ENCODE measurements at places on chromosomes 1 and 21.

GRCh38 chr1:238052496-238053266 is 162.0 kb upstream of the ZP4 start:
- DNase-seq: no peak

GRCh38 chr1:29176576-29176975 is 5.1 kb downstream of the SRSF4 start:
- no peak for DNase-seq

DNA sequence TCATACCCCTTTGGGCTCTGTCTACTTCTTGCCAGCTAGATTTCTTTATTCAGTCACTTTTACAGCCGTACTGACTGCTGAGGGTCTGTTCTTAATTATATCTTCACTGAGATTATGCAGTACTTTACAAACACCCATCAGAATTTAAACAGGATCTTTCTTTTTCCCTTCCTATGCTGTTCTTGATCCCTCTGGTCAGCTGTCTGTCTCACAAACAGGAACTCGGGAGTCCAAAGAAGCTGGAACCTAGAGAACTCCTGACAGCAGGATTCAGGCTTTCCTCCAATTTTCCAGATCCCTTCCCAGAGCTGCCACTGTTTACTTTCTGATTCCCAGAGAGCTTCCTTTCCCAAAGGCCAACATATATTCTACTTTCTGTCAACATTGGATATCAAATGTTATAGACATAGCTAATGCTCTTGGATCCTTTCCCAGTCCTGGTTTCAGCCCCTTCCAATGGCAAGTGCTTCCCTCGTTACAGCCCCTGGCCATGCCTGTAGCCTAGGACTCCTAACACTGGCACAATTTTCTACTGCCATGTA is 59.5 kb downstream of the ATP2B4 start:
- DNase-seq: peak; percentile 94

DNA sequence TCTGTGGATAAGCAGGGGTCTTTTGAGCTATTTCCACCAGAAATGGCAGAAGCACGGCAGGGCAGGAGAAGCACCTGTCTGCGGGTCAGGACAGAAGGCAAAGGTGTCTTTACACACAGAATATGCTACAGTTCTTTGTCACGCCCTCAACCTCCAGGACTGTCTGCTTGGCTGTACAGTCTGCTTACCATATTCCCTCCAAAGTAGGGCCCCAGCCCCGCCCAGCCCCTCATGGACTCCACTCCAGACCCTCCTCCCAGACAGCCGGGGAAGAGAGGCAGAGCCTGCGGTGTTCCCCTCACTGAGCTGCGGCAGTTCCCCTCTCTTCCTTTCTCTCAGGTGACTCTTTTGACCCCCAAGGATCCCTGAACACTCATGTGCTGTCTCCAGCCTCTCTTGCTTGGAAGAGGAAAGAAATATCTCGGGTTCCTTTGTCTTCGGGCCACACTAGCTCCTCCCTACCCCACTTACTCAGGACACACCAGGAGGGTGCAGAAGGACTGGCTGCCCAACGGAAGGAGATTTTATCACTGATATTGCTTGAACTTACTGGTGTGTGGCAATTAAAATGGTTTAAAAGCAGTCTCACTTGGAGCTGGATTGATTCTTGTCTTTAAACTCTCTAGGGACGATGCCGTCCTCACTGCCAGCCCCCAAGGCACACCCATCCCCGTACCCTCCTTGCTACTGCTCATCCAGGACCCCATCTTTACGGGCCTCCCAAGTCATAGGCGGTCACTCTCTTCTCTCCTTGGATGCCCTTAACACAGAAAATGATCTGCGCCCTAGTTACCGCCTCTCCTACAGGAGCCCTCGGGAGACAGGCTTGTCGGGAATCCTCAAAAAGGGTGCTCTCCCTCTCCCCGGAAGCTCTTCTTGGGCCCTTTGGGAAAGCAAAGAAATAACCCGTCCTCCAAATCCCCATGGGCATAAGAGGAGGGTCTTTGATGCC is 169.7 kb downstream of the TOMM20 start:
- no peak for DNase-seq

DNA sequence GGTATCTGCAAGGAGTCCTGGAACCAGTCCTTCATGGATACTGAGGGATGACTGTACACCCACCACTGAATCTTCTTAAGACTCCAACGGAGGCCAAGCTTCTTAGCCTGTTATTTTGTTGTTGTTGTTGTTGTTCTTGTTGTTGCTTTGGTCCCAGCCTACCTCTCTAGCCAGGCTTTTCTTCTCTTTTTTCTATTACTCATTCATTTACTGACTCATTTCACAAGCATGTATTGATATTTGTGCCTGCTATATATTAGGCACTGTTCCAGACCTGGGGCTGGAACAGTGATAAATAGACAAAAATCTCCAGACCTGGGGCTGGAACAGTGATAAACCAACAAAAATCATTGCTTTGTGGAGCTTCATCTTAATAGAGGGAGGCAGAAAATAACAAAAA is 20.4 kb downstream of the CENPF start:
- no peak for DNase-seq

- no peak for DNase-seq
Measured at GRCh38 chr1:205668951-205669340, 11.4 kb downstream of the SLC45A3 start.

DNA sequence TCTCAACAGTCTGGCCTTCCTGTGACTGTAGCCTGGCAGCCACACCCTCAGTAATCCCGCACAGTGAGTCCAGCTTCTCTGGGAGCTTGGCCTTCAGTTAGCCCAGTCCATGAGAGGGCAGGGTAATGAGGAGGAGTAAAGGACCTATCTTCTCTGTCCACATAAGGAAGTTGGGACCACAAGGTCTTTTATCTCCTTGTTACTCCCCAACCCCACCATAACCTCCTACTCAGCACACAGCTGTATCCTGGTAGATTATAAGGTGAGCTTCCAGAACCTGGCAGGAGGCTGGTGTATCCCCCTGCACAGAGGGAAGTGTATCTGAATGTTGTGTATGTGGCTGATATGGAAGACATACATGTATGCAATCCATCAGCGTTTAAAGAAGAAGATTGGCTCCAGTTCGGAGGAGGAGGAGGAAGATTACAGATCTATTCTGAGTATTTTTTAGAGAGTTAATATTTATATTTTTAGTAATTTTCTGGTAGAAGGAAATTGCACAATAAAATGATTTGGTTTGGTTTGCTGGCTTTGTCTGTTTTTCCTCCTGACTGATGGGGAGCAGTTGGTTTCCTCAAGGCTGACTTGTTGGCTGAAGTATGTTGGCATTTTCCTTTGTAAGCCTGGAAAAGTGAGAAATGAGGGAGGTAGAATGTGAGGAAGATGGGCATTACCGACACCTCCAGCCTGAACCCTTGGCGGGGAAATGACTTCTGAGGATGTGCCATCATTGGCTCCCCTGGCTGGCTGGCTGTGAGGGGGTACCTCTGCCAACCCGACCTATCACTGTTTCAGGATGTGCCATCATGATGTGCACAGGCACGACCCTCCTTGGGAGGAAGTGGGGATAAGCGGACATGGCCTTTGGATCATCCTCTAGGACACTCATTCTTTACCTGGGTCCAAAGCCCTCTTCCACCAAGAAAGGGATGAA is 5.0 kb downstream of the C1orf226 start:
- no peak for DNase-seq

DNA sequence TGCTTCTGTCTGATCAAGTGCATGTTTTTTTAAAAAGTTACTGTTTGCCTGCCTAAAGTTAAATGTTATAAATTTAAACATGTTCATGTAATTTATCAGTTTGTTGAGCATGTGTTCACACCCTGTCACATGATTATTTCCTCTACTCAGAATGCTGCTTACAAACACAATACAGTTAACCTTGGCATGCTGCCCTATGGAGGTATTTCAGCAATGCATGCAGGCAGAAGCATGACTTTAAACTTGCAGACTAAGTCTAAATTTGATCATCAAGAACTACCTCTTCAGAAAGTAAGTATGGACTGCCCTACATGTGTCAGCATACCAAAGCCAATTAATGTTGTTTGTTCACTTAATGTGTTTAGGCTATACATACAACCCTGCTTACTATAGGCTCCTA is 161.6 kb downstream of the LRRC40 start:
- no peak for DNase-seq

GRCh38 chr1:151790940-151791651 is 796 bp upstream of the TDRKH start:
- DNase-seq: peak; percentile 4

DNA sequence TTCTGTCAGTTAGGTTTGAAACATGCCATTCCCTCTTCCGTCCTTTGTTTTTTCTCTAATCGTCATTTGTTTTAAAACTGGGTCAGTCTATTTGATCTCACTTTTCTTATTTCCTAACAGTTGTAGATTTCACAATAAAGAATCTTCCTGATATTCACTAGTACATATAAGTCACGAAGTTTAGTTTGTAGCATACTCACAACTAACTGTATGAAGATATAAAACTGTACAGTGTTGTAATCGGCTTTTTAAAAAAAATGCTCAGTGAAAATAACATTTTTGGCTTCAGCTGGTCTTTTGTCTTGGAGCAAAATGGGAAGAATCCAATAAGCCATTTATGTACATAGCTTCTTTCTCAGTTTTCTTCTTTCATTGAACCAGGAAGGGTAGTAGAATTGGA is 78.3 kb downstream of the NCAM2 start:
- DNase-seq: no peak

- no peak for DNase-seq
Measured at GRCh38 chr1:28954126-28954726, 39.9 kb downstream of the EPB41 start.

GRCh38 chr1:89356658-89357400 is 7.0 kb upstream of the GBP6 start:
- DNase-seq: no peak

GRCh38 chr1:59645893-59646292 is 168.9 kb upstream of the HOOK1 start:
- no peak for DNase-seq

DNA sequence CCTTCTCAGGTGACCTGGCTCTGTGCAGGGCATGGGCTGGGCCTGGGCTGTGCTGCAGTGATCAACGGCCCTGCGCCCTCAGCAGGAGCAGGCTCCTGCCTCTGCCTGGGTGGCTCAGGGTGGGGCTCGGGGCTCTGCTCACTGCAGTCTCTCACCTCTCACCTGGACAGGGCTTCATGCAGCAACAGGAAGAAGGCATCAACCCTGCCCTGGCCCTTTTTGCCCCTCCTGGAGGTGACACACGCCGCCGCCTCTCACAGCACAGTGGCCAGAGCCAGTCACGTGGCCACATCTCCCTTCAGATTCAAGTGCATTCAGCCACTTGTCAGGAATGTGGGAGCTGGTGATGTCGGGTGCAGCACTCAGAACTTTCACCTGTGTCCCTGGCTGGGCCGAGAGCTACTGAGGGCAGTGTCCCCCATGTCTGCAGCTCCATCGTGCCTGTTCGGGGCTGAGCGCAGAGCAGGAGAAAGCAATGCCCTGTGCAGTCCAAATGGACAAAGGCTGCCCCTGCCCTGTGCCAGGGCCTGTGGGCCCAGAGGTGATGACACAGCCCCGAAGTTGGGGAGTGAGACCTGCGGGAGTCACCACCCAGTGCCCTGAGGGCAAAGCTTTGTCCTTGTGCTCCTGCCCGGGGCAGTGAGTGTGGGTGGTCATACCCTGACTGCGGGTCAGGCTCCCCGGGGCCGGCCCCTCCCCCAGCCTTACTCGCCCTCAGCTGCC is 314.0 kb downstream of the PTPRU start:
- DNase-seq: no peak
